Lung (tissue), 17 donors: ENCODE measurements at places on chromosomes 7 and 10. TPM values are rescaled to one million over a fixed set of nuclear protein-coding genes. Genes with fewer than 3 reads are reported as not detected.

- peak; percentile 30 for DNase-seq
Observed at GRCh38 chr10:75070961-75071428, 40.5 kb upstream of the SAMD8 start.

Gene FAS
- 74.7 TPM for total RNA-seq

Gene HOXA7
- total RNA-seq = 2.2 TPM

DNA sequence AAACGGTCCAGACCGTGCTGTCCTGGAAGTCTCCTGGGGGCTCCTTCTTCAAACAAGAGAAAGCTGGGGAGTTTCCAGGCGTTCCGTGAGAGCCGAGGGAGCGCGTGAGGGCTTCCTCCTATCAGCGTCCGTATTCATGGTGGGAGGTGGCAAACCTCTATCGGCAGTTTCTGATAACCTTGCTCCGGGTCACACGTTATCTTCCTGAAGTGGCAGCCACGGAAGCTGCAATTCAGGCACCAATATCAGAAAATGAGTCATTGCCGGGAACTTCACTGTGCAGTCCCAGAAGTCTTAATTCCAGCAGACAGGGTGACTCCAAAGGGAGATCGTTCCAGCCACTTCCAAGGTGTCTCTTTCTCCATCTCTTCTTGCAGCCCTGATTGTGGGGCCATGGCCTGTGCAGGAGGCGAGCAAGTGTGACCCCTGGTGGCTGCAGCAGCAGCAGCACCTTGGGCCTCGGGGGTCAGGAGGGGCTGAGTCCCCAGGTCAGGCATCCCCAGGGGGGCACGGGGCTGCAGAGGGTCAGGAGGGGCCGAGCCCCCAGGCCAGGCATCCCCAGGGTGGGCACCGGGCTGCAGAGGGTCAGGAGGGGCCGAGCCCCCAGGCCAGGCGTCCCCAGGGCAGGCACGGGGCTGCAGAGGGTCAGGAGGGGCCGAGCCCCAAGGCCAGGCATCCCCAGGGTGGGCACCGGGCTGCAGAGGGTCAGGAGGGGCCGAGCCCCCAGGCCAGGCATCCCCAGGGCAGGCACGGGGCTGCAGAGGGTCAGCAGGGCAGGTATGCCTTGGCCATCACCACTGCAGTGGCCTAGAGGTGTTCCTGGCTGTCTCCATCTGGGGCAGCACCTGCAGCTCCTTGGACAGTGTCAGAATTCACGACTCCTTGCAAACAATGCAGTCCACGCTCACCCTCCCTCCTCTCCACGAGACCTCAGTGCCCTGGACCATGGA lies 538.7 kb downstream of the DNAJB6 start:
- no peak for DNase-seq

Gene ABCB1
- total RNA-seq = 3.2 TPM

Gene AGR2
- 248 TPM for total RNA-seq

DNA sequence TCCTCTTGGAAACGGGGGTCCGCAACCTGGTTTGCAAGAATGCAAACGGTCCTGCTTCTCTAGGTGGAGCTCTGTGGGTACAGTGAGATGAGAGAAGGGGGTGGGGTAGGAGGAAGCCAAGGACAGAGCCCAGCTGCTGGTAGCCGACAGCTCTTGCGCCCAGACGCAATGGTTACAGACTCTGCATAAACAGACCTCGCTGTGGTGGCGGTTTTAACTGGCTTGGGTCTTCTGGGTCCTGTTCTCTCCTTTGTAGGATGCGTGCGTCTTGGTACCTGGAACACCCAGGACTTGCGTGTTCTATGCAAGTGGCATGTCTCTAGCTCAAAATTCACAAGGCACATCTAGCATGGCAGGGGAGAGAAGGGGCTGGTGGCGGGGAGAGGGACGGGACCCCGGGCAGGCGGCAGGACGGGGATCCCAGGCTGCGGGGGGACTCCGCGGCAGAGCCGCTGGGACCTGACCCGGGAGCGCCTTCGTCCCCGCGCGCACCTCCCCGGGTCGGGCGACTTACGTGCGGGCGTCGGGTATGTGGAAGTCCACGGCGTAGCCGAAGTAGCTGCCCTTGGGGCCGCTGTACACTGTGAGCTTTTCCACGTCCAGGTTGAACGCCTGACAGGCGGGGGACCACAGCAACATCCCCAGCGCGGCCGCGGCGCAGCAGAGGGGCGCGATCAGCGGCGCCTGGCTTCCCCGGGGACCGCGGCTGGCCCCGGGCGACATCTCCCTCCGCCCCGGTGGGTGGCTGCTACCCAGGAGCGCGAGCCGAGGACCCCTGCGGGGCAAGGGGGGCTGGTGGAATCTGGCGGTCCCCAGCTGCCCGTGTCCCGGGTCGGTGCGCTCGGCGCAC lies 448 bp downstream of the ITGA8 start:
- DNase-seq = peak; percentile 91

- no peak for DNase-seq
Observed at GRCh38 chr7:115368998-115369397, 447.1 kb downstream of the MDFIC start.

Gene GRM3
- not detected for total RNA-seq

Gene SPAM1
- not detected for total RNA-seq

DNA sequence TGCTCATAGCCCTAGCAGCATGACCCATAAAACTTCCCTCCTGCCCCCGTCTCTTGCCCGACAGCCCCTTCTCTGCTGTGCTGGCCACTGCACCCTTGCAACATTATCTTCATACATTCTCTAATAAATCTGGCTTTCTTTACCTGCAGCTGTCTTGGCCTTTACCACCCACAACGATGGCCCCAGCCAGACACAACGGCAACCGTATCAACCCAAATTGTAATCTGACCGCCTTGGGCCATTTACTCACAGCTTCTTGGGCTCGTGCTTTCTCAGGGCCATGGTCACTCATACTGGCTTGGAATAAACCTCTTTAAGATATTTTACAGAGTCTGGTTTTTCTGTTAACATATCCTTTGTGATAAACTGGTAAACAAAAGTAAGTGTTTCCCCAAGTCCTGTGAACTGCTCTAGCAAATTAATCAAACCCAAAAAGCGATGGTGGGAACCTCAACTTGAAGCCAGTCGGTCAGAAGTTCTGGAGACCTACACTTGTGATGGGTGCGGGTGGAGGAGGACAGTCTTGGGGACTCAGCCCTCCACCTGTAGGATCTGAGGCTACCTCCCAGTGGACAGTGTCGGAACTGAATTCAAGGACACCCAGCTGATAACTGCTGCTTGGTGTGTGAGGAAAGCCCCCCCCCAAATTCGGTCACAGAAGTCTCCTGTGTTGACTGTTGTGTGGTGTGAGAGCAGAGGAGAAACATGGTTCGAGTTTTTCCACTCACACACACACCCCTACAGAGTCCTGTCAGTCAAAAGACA lies 87.6 kb upstream of the ATP6V0A4 start:
- DNase-seq = no peak

- DNase-seq = peak; percentile 22
Observed at GRCh38 chr10:122287570-122287969, 16.5 kb downstream of the BTBD16 start.

Gene ELFN1
- 0.89 TPM for total RNA-seq

DNA sequence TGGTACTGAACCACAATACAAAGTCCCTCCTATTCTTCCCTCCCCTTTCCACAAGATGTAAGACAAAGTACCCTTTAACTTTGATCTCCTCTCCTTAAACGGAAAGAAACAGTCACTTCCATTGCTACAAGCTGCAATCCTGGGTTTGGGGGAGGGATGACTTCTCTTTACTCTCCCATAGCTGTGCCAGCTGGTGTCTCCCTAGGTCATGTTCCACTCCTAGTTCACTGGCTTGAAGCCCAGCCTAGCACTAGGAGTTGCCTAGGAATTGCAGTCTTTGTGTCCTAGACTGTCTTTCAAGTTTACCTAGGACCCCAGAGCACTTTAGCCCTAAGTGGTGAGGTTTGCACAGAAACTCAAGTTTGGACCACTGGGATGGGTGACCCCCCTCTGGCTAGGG lies 311.1 kb downstream of the HPSE2 start:
- DNase-seq = peak; percentile 45

GRCh38 chr10:118892255-118892654 lies 137.3 kb upstream of the NANOS1 start:
- DNase-seq = no peak

Gene IL15RA
- 13.2 TPM for total RNA-seq

DNA sequence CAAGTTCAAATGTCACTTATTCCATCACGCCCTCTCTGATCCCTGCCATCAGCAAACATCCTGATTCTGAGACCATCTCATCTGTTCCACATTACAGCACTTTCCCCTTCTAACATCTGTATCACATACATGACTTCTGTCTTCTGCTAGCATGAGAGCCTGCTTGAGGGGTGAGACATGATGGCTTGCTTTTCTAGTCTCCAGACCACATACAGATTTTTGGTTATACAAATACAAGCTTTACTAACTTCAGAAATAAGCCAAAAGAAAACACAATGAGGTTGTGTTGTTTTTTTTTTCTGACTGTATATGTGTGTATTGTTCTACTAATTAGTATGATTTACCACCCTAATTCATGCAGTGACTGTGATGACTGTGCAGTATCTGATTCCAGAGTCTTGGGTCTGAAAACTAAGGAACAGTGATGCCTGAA lies 34.3 kb downstream of the NAPEPLD start:
- no peak for DNase-seq

Gene C10orf67
- total RNA-seq = 0.68 TPM

GRCh38 chr10:132336064-132336746 lies 4.2 kb downstream of the LRRC27 start:
- peak; percentile 29 for DNase-seq

DNA sequence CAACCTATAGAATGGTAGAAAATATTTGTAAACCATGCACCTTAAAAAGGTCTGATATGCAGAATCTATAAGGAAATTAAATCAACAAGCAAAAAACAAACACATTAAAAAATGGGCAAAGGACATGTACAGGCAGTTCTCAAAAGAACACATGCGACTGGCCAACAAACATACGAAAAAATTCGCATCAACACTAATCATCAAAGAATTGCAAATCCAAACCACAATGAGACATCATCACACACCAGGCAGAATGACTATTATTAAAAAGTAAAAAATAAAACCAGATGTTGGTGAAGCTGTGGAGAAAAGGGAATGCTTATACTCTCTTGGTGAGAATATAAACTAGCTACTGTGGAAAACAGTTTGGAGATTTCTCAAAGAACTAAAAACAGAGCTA lies 33.2 kb downstream of the TMEM229A start:
- DNase-seq = no peak

Gene CPED1
- total RNA-seq = 32.3 TPM

Gene NUTM2E
- 1.1 TPM for total RNA-seq

GRCh38 chr10:13844651-13845050 lies 257.9 kb downstream of the PRPF18 start:
- DNase-seq = no peak

DNA sequence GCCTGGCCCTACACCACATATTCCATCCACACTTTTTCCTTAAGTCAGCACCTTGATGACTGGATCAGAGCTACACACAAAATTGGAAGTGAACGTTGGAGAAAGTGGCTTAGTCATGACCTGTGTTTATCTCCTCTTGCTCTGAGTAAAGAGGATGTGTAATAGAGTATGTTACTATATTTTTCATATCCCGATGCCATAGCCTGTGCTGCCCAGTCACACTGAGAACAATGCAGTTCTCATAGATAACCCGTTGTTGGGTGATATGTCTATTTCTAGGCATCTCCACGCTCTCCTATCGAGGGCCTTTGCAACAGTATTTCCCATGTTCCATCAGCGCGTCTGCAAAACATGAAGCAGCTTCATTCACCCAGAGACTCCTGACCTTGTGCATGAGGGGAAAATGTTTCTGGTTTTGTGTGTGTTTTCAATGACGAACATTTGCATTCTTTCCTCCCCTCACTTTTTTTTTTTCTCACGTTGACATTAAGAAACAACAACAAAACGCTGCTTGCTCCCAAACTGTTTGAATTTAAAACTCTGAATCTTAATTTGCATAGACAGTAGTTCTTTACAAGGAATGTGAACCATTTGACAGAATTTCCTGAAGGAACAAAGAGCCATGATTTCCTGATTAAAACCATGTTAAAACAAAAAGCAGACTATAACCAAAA lies 43.4 kb downstream of the GRK5 start:
- DNase-seq = peak; percentile 66

DNA sequence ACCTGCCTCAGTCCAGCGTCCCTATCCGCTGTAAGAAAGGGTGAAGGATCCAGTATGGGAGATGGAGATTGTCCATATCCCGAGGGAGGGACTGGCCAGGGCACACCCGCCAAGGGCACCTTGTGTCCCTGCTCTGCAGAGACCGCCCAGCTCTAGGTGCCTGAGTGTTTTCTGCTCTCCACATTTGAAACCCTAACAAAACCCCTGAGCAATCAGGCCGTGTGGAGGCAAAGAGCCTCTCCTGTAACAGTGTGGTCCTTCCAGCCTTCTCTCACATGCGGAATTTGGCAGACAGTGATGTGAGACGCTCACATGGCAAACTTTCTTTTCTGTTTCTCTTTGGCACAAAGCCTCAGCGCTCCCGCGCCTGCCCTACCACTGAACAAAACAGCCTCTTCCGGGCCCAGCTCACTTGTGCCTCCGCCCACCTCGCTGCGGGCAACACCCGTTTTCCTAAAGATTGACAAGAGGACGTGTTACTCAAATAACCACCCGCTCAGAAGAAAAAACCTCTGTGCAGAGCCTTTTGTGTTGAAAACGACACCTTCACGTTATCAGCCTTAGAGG lies 514.8 kb downstream of the DNAJB6 start:
- peak; percentile 79 for DNase-seq

DNA sequence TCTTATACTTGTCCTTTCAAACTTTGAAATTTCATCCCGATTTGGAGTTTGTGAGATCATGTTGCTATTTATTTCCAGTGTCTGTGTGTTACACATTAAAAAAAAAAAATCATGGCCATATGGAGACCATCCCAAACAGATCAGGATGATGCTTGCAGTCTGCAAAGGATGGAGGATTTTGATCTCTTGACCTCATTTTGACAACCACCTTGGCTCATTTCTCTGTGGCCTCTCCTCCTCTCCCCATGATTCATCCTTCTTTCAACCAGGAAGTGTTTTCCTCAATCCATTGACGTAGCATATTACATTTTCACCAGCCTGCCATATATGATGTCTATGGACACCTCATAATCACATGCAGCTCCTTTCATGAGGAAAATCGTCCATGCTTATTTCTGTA lies 68.9 kb upstream of the INSYN2A start:
- peak; percentile 22 for DNase-seq
